NCI-H1694 (cell line): ENCODE measurements at places on chromosomes 4 and X.

DNA sequence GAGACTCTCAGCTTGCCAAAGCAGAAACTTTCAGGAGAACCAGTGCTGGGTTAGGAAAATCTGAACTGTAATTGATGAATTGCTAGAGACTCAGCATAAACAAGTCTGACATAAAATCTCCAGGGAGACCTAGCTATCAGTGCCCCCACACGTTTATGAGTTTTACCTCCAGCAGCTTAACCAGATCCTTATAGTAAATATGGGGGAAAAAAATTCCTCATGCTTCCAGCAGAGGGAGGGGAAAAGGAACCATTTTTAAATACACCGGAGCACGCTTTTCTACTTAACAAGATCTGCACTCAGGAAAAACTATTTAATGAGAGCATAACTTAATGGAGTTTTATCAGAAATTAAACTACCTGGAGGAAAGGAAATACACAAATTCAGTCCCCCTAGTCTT, 1040.7 kb upstream of the INTU start:
- DNase-seq: no peak

GRCh38 chr4:107744532-107744931, 24.5 kb upstream of the PAPSS1 start:
- no peak for DNase-seq

DNA sequence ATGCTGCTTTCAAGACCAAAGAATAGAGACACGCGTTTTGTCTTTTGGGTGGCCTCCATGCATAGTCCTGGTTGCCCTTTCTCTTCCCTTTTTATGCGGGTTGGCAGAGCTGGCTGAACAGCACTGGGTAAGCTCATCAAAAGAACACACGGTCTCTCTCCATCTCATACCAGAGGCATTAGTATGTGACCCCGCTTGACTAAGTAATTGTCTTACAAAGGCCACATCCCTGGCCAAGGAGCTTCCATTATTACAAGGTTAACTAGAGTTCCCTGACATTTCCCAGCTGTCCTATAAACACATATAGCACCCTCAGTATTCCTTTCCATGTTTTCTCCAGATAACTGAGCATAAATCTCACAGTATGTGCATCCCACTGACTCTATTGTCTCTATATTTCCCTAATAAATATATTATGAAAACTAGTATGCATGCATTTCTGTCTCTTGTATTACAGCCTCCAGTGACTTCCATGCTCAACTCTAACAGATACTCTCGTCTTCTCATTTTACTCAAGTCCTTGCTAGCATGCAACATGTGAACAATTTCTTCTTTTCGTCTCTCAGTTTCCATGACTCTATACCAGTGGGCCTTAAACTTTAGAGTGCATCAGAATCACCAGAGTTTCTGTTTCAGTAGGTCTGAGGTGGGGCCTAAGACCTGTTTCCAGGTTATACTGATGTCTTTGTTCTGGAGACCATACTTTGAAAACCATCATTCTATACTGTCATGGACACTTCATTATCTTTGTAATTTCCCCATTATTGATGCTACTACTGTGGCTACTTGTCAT, 247.7 kb upstream of the ARSJ start:
- no peak for DNase-seq

DNA sequence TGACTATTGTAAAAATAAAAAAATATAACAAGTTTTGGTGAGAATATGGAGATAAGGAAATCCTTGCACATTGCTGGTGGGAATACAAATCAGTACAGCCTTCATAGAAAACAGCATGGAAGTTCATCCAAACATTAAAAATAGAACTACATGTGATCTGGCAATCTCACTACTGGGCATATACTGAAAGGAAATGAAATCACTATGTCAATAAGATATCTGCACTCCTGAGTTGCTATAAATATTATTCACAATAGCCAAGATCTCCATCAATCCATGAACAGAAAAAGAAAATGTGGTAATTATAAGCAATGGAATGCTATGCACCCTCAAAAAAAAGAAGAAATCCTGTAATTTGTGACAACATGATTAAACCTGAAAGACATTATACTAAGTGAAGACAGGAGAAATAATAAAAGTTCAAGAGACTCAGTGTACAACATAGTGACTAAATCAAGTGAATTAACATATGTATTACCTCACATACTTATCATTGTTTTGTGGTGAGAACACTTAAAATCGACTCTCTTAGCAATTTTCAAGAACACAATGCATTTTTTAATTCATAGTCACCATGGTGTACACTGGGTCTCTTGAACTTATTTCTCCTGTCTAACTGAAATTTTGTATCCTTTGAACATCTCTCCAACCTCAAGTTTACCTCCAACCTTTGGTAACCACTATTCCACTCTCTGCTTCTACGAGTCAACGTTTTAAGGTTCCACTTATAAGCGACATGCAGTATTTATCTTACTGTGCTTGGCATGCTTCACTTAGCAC, 1703.7 kb upstream of the AGA start:
- no peak for DNase-seq

DNA sequence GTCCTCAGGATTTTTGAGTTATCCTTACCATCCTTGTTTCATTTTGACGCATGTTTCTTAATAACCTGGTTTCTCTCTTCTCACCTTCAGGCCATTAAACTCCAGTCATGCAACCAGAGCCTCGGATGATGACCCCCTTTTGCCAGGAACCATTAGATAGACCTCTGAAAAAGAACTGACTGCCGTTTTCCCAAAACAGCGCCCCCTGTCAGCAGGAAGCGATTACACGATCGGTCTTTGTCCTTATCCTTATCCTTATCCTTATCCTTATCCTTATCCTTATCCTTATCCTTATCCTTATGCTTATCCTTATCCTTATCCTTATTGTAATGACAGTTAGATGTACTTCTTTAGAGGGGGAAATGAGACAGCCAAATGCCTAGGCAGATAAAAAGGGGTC, 148.4 kb upstream of the ITM2A start:
- no peak for DNase-seq

DNA sequence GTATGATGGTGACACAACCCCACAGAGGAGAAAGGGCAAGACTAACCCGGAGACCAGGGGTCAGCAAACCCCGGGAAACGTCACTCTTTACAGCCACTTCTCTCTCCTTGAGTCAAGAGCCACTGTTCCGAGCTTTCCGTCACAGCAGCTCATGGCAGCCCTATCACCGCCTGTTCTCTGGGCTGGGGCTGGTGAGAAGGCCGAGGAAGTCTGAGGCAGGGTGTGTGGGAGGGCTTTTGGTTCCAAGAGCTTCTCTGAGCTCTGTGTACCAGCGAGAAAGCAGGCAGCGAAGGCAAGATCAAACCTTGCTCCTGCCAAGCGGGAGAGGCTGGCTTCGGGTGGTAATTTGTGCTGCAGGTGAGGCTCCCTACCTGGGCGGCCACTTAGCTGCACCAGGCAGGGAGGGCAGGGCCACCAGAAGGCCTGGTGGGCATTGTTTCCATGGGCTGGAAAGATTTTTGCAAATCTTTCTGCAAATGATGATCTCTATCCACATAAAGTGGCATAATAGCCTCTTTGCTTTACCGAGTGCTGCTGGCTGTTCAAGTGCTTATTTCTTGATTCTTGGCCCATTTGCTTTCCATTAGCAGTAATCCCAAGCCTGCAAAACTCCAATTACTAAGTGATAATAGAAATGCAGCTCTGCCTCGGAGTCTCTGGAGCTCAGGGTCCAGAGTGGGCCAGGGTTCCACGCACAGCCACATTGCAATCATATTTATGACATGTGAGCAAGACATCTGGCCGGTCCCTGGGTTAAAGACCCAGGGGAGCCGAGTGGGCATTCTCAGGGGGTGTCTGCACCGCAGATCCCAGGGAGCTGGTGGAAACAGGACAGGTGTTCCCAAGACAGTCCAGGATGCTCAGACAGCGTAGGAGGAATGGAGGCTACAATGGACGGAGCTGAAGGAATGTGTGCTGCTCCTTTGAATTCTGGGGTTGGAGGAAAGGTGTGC, 41.5 kb downstream of the DCTD start:
- DNase-seq: no peak

- DNase-seq: no peak
Measured at GRCh38 chrX:120290107-120290506, 21.2 kb downstream of the TMEM255A start.
